ENCODE measurements at places on chromosomes 11 and 22. TPM values are rescaled to one million over a fixed set of nuclear protein-coding genes. Genes with fewer than 3 reads are reported as not detected.

DNA sequence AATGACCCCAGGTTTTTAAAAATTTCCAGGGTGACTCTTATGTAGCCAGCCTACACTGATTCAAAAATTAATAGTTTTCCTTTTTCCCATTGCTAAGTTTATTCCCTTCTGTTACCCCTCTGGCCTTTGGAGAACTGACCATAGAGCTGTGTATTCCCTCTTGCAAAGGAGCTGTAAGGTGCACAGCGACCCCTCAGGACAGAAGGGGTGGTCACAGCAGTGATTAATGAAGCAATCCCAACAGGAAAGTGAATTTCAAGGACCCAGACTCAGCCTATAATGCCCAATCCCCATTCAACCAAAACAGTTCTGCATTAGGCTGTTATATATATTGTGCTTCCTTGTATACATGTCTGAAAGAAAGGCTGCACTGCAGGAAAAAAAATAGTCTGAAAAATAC is 147.1 kb downstream of the WT1 start:
- no peak for DNase-seq
- H3K27ac ChIP-seq, result no peak overlapping the region
- no peaks in the 10 kb centered on the region for H3K27me3 ChIP-seq
- H3K36me3 ChIP-seq, result no peaks in the 10 kb centered on the region

- no peaks in the 10 kb centered on the region for H3K27me3 ChIP-seq
- no peak overlapping the region for H3K27ac ChIP-seq
- no peak overlapping the region for H3K4me3 ChIP-seq
- peaks cover 40% of the 10 kb centered on the region for H3K4me1 ChIP-seq
Observed at GRCh38 chr11:102446606-102447005, 6.0 kb downstream of the TMEM123 start.

DNA sequence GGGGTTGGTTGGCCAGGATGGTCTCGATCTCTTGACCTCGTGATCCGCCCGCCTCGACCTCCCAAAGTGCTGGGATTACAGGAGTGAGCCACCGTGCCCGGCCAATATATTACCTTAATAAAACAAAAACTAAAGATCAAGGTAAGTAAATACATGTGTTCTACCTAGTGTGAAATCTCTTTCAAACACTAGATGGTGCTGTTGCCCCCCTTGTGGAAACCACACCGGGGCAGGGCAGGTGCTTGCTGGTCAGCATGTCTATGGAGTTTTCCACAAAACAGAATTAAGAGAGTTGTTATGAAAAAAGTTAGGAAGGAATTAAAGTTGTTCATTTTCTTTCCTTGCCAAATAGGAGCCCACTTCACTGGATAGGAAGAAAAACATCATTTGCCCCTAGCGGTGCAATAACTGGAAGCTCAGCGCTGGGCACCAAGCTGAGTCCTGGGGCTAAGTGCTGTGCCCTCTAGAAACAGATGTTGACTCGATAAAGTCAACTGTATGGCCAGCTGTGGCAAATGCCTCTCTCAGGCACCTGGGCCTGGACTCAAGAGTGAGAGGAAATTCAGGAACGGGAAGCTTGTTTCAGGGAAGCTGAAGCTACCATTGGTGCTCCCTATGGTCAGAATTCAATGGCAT is 6.3 kb upstream of the KCNJ5 start:
- DNase-seq, result peak; percentile 56
- H3K36me3 ChIP-seq, result no peaks in the 10 kb centered on the region
- no peak overlapping the region for H3K4me3 ChIP-seq
- H3K4me1 ChIP-seq, result peaks cover 6% of the 10 kb centered on the region
- H3K27ac ChIP-seq, result no peak overlapping the region
- peaks cover 65% of the 10 kb centered on the region for H3K27me3 ChIP-seq

SCGB1A1 gene
- 1.9 TPM for total RNA-seq

MUC5AC gene
- total RNA-seq, result 0.02 TPM

PRRG4 gene
- total RNA-seq, result 0.75 TPM
